Activated T-cell treated with anti-CD3 and anti-CD28 coated beads, Interleukin-2, amount 50 U/mL, for 48 hours (primary cell): ENCODE measurements at places on chromosomes 11 and 22.

- DNase-seq = no peak
Observed at GRCh38 chr11:105004021-105004420, 18.9 kb downstream of the CASP5 start.

DNA sequence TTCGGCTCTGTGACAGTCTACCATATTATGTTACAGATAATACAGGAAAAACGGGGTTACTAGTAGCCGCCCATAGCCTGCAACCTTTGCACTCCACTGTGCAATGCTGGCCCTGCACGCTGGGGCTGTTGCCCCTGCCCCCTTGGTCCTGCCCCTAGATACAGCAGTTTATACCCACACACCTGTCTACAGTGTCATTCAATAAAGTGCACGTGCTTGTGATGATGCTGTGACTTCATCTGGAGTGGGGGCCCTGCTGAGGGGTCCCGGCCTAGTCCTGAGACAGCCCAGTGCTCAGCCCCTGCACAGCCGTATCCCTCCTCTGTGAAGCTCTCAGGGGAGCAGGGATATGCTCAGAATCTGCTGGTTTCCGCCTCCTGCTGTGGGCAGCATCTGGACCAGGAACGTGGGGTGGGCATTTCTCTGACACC, 1.2 kb downstream of the IFITM1 start:
- peak; percentile 54 for DNase-seq

DNA sequence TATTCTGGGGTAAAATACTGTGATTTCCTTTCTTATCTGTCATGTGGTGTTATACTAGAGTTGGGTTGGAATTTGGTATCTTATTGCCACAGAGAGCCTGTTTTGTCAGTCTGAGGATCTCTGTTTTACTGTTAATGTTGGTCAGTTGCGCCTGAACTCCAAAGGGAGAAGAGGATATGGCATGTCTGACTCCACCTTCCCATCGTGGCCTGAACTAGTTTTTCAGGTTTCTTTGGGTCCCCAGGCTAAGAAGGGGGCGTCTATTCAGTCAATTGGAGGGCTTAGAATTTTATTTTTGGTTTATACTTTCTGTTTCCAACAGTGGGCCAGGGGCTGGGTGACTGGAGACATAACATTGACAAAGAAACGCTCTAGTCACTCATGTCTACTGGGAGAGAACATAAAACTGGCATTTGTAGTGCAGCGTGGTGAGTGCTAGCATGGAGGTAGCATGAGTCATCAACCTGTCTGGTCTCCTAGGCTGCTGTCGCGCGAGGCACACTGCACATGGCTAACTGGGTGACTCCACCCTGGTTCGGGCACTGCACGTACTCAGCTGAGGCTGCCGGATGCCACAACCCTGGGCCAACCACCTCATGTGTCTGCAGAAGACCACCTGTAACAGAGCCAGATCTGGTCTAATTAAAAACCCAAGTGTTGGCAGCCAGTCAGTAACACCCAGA, 120.1 kb upstream of the OR9Q1 start:
- peak; percentile 25 for DNase-seq

DNA sequence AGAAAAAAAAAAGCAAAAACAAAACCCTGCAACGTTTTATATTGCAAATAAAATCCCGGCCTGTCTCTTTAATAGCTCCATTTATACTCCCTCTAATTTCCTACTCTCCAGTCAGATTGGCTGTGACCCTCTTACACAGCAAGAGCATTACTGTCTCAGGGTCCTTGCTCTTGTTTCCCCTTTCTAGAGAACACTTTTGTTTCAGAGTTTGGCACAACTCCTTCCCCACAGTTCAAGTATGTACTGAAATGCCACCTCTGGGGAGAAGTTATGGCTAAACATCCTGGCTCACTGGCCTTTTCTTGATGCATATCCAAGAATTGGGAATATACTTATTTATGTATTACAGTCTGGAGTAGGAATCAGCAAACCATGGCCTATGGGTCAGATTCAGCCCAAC, 2.6 kb downstream of the CASP12 start:
- no peak for DNase-seq

DNA sequence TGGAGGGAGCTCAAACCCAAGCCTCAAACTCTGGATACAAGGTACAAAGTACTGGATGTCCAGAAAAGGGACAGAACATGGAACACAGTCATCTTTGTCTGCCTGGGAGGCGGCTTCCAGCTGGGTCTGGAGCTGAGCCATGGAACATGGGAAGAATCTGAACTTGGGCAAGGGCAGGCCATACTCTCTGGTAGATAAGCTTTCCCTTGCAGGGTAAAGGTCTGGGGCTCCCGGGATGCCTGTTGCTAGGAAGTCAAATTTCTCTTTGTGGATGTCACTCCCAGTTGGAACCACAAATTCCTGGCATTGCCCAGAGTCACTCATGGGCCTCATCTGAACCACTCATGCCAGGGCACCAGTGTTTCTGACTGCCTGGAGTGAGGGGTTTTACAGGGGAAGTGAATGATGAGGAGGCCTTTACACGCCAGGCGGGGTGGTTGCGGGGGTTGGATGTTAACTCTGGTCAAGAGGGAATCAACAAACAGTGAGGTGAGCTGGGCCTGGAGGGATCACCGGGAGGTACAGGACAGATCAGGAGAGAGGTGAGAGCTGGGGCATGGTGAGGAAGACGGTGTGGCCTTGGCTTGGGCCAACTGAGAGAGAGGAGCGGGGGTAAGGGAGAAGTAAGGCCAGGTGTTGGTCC, 5.7 kb downstream of the FTH1 start:
- DNase-seq = peak; percentile 15

GRCh38 chr11:113828191-113828590, 47.2 kb downstream of the USP28 start:
- no peak for DNase-seq

GRCh38 chr11:119389611-119390254, 8.2 kb upstream of the USP2 start:
- no peak for DNase-seq

DNA sequence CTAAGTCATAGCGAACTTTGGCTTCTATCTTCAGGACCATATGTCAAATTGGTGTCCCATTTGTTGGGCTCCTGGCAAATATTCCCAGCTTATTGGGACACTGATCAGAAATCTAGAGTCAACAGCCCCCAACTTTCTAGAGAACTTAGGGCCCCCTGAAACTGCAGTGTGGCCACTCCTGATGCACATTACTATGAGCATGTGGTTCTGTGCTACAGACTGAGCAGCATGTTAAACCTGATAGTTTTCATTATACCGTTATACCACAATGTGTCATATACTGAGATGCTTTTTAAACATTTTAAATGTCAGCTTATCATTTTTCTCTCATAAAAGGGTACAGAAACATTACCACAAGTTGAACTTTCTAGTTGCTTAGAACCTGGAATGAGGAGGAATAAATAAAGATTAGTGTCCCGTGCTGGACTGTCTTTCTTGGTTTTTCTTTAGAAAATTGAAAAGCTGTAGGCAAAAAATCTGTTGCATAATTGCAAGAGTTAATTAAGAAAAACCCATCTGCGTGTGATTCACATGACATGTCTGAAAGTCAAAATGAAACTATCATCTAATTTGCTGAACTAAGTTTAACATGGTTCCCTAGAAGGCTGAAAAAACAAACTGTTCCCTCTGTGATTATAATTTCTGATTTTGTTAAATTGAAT, 16.4 kb upstream of the CTSC start:
- DNase-seq = peak; percentile 30

GRCh38 chr22:44049486-44050231, 25.6 kb downstream of the PARVB start:
- no peak for DNase-seq

- peak; percentile 62 for DNase-seq
Observed at GRCh38 chr11:8033305-8034105, 46.4 kb downstream of the EIF3F start.
